ENCODE measurements at places on chromosomes 1 and 21.

GRCh38 chr1:29646161-29646775, 409.9 kb downstream of the PTPRU start:
- DNase-seq, result no peak

GRCh38 chr1:53603431-53603830, 135.5 kb downstream of the GLIS1 start:
- DNase-seq, result no peak

DNA sequence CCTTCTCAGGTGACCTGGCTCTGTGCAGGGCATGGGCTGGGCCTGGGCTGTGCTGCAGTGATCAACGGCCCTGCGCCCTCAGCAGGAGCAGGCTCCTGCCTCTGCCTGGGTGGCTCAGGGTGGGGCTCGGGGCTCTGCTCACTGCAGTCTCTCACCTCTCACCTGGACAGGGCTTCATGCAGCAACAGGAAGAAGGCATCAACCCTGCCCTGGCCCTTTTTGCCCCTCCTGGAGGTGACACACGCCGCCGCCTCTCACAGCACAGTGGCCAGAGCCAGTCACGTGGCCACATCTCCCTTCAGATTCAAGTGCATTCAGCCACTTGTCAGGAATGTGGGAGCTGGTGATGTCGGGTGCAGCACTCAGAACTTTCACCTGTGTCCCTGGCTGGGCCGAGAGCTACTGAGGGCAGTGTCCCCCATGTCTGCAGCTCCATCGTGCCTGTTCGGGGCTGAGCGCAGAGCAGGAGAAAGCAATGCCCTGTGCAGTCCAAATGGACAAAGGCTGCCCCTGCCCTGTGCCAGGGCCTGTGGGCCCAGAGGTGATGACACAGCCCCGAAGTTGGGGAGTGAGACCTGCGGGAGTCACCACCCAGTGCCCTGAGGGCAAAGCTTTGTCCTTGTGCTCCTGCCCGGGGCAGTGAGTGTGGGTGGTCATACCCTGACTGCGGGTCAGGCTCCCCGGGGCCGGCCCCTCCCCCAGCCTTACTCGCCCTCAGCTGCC, 314.0 kb downstream of the PTPRU start:
- no peak for DNase-seq

GRCh38 chr1:117664314-117664713, 58.5 kb downstream of the TENT5C start:
- peak; percentile 56 for DNase-seq

DNA sequence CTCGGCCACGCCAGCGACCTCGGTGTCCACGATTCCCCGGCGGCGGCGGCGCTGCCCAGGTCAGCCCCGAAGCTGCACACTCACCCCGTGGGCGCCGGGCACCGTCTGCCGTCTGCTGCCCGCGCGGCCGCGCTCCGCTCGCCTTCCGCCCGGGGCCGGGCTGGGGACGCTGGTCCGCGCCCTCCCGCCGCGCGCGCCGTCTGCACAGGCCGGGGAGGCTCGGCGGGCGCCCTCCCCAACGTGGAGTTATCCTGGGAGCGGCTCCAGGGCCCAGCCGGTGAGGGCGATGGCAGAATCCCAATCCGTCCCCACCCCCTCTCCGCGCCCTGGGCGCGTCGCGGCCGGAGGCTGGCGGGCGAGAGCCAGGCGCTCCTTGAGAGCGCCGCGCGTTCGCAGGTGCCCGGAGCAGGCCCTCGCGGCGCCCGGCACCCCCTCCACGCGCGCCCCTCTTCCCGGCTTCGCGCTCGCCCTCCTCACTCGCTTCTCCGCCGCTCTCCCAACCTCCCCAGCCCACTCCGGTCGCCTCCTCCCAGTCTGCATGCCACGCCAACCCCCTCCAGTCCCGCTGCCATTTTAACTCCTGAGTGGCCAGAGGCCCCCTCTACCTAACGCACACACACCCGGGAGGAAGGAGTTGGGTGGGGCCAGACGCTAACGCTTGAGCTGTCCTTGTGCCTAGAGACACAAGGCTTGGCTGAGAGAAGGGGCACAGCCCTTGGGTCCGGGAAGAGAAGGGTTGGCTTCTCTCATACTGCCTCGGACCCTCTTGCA, at the start of gene LRRN2:
TSS of gene LRRN2 (minus strand) at position 503 of the 771 bp plus-strand sequence. CDS start 65,746 bp downstream, outside the sequence.
- no peak for DNase-seq

- DNase-seq, result no peak
These were observed 28.6 kb upstream of the IFNAR1 start for GRCh38 chr21:33296156-33296555.

DNA sequence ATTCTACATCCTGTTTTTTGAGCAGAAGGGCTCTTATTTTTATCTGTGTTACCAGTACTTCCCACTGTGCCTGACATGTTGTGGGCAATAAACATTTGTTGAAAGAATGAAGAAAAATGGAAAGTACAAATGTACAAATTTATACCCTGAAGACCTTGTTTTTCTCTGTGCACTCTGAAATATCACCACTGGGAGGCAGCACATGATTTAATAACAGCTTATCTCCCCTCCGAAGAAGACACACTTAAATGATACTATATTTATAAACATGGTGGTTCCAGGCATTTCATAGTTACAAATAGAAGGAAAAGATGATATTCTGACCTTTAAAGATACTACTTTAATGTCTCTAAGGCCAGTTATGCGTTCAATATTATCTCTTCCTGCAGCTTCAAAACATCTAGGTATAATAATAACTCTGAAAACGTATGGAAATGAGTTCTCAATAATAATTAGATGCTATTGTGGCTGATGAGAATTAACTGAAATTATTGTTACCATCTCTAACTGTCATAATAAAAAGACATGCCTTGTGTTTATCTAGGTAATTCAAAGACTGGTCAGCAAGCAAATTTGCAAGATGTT, 12.8 kb downstream of the DYNLT5 start:
- peak; percentile 40 for DNase-seq

GRCh38 chr1:115086176-115086830, 3.0 kb downstream of the TSPAN2 start:
- no peak for DNase-seq

GRCh38 chr1:179876300-179876715, 1.3 kb downstream of the TOR1AIP2 start:
- no peak for DNase-seq

GRCh38 chr1:10060311-10061100, 27.7 kb downstream of the UBE4B start:
- no peak for DNase-seq

- DNase-seq, result no peak
These were observed 85.7 kb downstream of the DMRTB1 start for GRCh38 chr1:53544728-53545515.

GRCh38 chr1:117284399-117285215, 73.9 kb upstream of the VTCN1 start:
- no peak for DNase-seq

DNA sequence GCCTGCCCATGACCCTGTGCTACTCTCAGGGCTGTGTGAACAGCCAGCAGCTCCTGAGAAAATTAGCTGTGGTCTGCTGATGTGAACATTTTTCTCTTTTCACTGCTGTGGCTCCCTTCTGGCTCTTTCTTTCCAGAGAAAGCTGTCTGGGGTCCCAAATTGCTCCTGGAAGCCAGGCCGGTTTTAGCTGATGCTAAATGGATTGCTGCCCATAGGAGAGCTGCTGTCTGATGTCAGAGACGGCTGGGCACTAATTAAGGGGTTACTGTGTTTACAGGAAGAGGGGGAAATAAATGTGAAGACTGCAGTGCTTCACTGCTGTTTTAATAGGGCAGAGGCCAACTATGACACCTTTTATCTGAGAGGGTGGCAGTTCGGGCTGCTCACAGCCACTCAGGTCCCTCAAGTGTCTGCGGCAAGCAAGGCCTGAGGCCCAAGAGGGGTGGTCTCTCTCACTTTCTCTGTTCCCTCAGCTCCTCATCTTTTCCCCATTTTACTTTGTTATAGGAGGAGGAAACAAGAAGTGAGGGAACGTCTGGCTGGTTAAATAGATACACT, 106.0 kb upstream of the GNG12 start:
- no peak for DNase-seq

DNA sequence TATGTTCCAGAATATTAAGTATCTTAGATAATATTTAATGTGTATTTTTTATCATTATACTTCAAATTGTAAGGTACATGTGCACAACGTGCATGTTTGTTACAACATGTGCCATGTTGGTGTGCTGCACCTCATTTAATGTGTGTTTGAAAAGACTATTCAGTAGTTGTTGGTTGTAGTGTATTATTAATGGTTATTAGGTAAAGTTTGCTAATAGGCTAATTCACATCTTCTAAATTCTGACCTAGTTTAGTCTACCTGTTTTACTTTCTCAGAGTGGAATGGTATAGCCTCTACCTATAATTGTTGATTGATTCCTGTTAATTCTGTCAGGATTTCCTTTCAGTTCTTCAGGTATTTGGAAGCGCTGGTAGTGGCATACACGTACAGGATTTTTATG, 153.0 kb downstream of the NCAM2 start:
- no peak for DNase-seq

GRCh38 chr1:179822065-179822464, 55.5 kb downstream of the TOR1AIP2 start:
- no peak for DNase-seq

GRCh38 chr1:110412576-110412975, 5.1 kb upstream of the LAMTOR5 start:
- peak; percentile 48 for DNase-seq

- no peak for DNase-seq
These were observed 43.2 kb downstream of the TBCE start for GRCh38 chr1:235410467-235410866.

DNA sequence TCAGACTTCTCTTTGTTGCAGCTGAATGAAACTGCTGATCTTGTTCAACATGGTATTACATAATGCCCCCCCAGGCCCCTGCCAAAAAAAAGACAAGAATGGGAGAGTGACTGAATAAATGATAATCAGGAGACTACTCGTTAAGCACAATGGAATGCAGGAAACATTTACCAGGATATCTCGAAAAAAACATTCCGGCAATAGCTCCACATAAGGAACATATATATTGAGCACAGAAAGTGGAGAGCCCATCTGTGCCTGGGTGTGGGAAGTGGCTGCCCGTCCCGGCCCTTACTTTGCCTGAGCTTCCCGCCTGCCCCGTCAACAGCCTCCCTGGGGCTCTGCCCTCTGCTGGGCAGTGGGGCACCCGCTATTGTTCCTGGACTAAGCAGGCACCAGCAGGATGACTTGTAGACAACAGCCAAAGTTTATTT, 13.3 kb downstream of the TRIM11 start:
- no peak for DNase-seq

DNA sequence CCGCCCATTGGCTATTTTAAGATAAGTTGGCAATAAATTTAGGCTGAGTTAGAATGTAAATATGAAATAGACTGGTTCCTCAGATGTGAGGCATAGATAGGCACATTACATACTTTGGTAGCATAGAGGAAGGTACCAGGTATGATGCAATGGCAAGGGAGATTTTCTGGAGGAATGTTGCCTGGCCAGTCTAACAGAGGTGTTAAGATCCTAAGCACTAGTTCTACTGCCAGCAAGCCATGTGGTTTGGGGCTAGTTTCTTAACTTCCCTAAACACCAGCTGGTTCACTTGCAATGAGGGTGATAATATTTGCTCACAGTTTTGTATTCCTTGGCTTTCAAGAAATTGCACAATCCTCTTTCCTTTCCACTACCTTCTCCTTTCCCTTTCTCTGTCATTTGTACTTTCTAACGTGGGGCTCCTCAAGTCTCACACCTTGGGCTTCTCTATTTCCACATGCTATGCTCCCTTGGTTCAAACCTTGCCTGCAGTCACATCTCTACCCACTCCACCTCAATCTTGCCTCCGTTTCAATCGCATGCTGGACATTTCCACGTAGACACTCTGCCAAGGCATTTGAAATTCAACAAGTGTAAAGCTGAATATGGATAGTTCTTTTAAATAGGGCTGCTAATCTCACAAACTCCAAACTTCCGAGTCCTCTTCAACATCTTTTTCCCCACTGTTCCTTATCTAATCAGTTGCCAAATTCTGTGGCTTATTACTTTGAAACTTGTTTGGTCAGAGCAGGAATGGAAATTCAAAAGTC, 4.7 kb upstream of the CD55 start:
- DNase-seq, result no peak

DNA sequence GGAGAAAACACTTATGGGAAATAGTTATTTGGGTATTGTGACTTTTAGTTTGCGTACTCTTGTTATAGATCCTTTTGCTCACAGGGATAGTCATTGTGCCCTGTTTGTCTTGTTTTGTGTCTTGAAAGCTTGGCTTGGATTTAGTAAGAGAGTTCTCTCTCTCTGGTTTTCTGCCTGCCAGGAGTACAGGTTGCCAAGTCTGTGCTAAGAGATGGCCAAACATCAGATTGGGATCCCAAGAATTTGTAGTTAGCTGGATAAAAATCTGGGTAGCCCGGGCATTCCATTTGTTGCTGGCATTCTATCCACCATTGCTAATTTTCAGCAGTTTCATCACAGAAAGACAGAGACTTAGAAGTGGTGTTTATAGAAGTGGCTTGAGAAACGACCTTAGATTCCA, 222.2 kb downstream of the NRIP1 start:
- DNase-seq, result no peak

GRCh38 chr1:234931404-234931973, 197.1 kb downstream of the TOMM20 start:
- DNase-seq, result no peak

- no peak for DNase-seq
These were observed 1.6 kb upstream of the EFNA1 start for GRCh38 chr1:155125946-155126555.

DNA sequence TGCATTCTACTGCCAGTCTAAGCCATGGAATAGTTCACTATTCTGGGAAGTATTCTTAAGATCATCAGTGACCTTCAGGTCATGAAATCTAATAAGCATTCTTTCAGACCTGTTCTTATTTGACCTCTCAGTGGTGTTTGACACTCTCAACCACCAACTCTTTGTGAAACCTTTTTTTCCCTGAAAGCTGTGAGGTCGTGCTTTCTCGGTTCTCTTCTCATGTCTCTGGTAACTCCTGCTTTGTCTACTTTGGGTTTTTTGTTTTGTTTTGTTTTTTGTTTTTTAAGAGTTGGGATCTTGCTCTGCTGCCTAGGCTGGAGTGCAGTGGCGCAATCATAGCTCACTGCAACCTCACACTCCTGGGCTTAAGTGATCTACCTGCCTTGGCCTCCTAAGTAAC, 56.3 kb downstream of the POU2F1 start:
- no peak for DNase-seq

DNA sequence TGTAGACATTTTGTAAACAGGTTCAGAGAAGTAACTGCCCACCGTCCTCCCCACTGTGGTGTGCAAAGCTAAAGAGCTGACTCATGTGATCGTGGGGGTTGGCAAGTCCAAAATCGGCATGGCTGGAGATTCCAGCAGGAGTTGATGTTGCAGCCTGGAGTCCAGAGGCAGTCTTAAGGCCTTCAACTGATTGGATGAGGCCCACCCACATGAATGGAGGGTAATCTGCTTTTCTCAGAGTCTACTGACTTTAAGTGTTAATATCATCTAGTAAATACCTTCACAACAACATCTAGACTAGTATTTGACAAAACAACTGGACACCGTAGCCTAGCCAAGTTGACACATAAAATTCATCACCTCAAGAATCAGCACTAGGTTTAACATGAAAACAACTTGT, 281.6 kb downstream of the KIF26B start:
- DNase-seq, result no peak
